ENCODE measurements at places on chromosomes 5 and 9.

- H3K27me3 ChIP-seq = no peaks in the 10 kb centered on the region
- H3K27ac ChIP-seq = no peak overlapping the region
- no peak for DNase-seq
- peaks cover 7% of the 10 kb centered on the region for H3K4me1 ChIP-seq
- H3K4me3 ChIP-seq = no peak overlapping the region
Observed at GRCh38 chr5:123351240-123351639, 72.0 kb downstream of the CEP120 start.

- H3K4me1 ChIP-seq = peaks cover 12% of the 10 kb centered on the region
- H3K27ac ChIP-seq = no peak overlapping the region
- H3K4me3 ChIP-seq = no peak overlapping the region
- H3K36me3 ChIP-seq = no peaks in the 10 kb centered on the region
- no peaks in the 10 kb centered on the region for H3K27me3 ChIP-seq
Observed at GRCh38 chr5:39716532-39717028, 291.8 kb upstream of the DAB2 start.

- no peaks in the 10 kb centered on the region for H3K27me3 ChIP-seq
- H3K4me3 ChIP-seq = no peak overlapping the region
- no peaks in the 10 kb centered on the region for H3K36me3 ChIP-seq
Observed at GRCh38 chr9:137843355-137843754, 34.2 kb upstream of the CACNA1B start.

GRCh38 chr5:150396267-150396666, 16.4 kb downstream of the CD74 start:
- no peak overlapping the region for H3K27ac ChIP-seq
- H3K27me3 ChIP-seq = no peaks in the 10 kb centered on the region
- DNase-seq = no peak
- H3K36me3 ChIP-seq = no peaks in the 10 kb centered on the region
- no peak overlapping the region for H3K4me3 ChIP-seq

DNA sequence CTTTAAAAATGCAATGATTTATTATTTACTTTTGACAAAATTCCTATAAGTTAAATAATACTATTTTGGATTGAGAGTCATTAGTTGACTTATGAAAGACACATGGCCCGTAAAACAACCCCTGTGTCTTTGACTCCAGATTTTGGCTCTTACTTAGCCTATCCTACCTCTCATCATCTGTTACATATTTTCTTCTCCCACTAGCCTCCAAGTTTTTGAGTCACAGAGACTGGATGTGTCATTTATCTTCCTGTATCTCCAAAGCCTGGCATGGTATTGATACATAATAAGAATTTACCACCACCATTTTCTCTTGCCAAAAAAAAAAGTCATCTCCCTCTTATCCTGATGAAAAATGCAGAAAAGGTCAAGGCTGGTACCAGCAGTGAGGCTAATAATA, 99.9 kb downstream of the GABRB2 start:
- no peak overlapping the region for H3K27ac ChIP-seq
- no peak overlapping the region for H3K4me3 ChIP-seq
- H3K27me3 ChIP-seq = no peaks in the 10 kb centered on the region
- DNase-seq = no peak
- H3K36me3 ChIP-seq = no peaks in the 10 kb centered on the region

- no peaks in the 10 kb centered on the region for H3K36me3 ChIP-seq
- no peaks in the 10 kb centered on the region for H3K27me3 ChIP-seq
- peak; percentile 63 for DNase-seq
- peaks cover 5% of the 10 kb centered on the region for H3K4me1 ChIP-seq
- no peak overlapping the region for H3K4me3 ChIP-seq
Observed at GRCh38 chr9:89408628-89409101, 89.2 kb downstream of the SEMA4D start.

All from transverse colon (tissue), 4 donors.